Activated naive CD8-positive, alpha-beta T cell treated with anti-CD3 and anti-CD28 coated beads, Interleukin-2, amount 10 ng/mL, durations not matched to agents 7 days and 5 days (primary cell): ENCODE measurements at places on chromosomes 6 and 20. TPM values are rescaled to one million over a fixed set of nuclear protein-coding genes. Genes with fewer than 3 reads are reported as not detected.

- no peak for DNase-seq
These were observed 8.9 kb upstream of the AHI1 start for GRCh38 chr6:135506270-135506997.

DNA sequence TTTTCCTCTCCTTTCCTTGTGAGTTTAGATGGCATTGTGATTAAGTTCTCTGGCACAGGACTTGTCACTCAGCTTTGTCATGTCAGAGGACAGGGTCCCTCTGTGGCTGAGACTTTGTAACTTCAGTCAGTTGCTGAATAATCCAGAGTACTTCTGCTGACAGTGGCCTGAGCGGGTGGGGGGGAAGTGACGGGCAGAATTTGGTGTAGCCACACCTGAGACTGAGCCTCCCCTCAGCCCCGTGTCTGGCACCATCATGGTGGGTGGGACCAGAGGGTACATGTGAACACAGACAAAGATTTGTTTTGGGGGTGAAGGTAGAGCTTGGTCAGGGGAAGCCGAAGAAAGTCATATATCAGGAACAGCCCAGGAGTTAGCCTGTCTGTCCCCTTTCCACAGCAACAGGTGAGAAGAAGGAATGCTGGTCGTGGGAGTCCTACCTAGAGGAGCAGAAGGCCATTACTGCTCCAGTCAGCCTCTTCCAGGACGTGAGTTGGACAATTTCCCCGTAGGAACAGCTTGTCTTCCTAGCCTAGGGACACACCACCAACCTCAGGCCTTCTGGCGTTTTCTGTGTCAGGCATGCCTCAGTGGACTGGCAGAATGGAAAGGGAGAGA lies 20.9 kb downstream of the L3MBTL1 start:
- DNase-seq: no peak

GRCh38 chr6:27468334-27468733 lies 4.6 kb downstream of the ZNF184 start:
- no peak for DNase-seq

Gene CASS4
- total RNA-seq: 18.7 TPM
